H1 (cell line): ENCODE measurements at places on chromosomes 13 and 19.

- H3K36me3 ChIP-seq, result no peaks in the 10 kb centered on the region
- no peak for DNase-seq
- H3K27ac ChIP-seq, result no peak overlapping the region
- H3K4me3 ChIP-seq, result no peak overlapping the region
- no peaks in the 10 kb centered on the region for H3K27me3 ChIP-seq
Observed at GRCh38 chr19:12425236-12425887, 15.5 kb downstream of the ZNF443 start.

- H3K36me3 ChIP-seq, result no peaks in the 10 kb centered on the region
- H3K4me1 ChIP-seq, result no peaks in the 10 kb centered on the region
- no peak overlapping the region for H3K27ac ChIP-seq
- H3K4me3 ChIP-seq, result no peak overlapping the region
- no peaks in the 10 kb centered on the region for H3K27me3 ChIP-seq
Observed at GRCh38 chr19:33684538-33685232, 62.9 kb downstream of the CHST8 start.

DNA sequence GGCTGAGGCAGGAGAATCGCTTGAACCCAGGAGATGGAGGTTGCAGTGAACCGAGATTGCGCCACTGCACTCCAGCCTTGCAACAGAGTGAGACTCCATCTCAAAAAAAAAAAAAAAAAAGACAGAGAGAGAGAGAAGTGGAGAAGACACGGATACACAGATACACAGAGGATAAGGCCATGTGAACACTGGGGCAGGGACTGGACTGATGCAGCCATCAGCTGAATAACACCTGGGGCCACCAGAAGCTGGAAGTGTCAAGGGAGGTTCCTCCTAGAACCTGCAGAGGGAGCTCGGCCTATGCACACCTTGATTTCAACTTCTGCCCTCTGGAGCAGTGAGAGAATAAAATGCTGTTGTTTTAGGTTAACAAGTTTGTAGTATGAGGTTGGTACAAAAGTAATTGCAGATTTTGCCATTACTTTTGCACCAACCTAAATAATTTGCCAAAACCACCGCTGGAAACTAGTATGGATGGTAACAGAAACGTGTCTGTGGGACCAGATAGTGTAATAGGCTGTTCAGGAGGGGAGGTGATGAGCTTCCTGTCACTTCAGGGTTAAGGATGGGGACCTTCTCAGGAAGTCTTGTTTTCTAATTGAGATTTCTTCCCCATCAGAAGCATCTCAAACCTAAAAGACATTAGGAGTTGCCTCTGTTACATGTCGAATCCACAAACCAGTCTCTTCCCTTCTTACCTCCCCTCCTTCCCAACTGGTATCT, 36.4 kb upstream of the IGSF23 start:
- H3K27me3 ChIP-seq, result no peaks in the 10 kb centered on the region
- no peak overlapping the region for H3K27ac ChIP-seq
- H3K36me3 ChIP-seq, result no peaks in the 10 kb centered on the region
- no peak overlapping the region for H3K4me3 ChIP-seq
- no peaks in the 10 kb centered on the region for H3K4me1 ChIP-seq

GRCh38 chr13:55410398-55411330, 1730.1 kb upstream of the PRR20A start:
- H3K4me1 ChIP-seq, result no peaks in the 10 kb centered on the region
- H3K4me3 ChIP-seq, result no peak overlapping the region
- no peak overlapping the region for H3K27ac ChIP-seq
- no peaks in the 10 kb centered on the region for H3K27me3 ChIP-seq

GRCh38 chr19:6340493-6341201, 7.2 kb upstream of the ACER1 start:
- no peak for DNase-seq
- H3K27me3 ChIP-seq, result no peaks in the 10 kb centered on the region
- H3K36me3 ChIP-seq, result no peaks in the 10 kb centered on the region
- H3K4me1 ChIP-seq, result no peaks in the 10 kb centered on the region
- H3K27ac ChIP-seq, result no peak overlapping the region

- no peaks in the 10 kb centered on the region for H3K36me3 ChIP-seq
- peaks cover 6% of the 10 kb centered on the region; the same call in 1 of the 2 replicates for H3K4me1 ChIP-seq
- no peaks in the 10 kb centered on the region; the same call in 1 of the 2 replicates for H3K27me3 ChIP-seq
- H3K4me3 ChIP-seq, result no peak overlapping the region
- DNase-seq, result peak; percentile 33
- no peak overlapping the region; the same call in 1 of the 2 replicates for H3K27ac ChIP-seq
Observed at GRCh38 chr19:19160461-19161035, 9.5 kb downstream of the MEF2B start.

- no peaks in the 10 kb centered on the region for H3K4me1 ChIP-seq
- peak; percentile 66 for DNase-seq
- no peaks in the 10 kb centered on the region for H3K36me3 ChIP-seq
Observed at GRCh38 chr19:7340959-7341837, 7.5 kb upstream of the ARHGEF18 start.

GRCh38 chr19:16587833-16588823, 15.9 kb upstream of the SLC35E1 start:
- DNase-seq, result no peak
- H3K36me3 ChIP-seq, result no peaks in the 10 kb centered on the region
- H3K27ac ChIP-seq, result no peak overlapping the region
- H3K27me3 ChIP-seq, result no peaks in the 10 kb centered on the region
- peaks cover 10% of the 10 kb centered on the region for H3K4me1 ChIP-seq

GRCh38 chr13:98826146-98826545, 73.7 kb upstream of the SLC15A1 start:
- no peaks in the 10 kb centered on the region for H3K36me3 ChIP-seq
- H3K4me3 ChIP-seq, result no peak overlapping the region
- no peak for DNase-seq
- no peak overlapping the region for H3K27ac ChIP-seq
- no peaks in the 10 kb centered on the region for H3K4me1 ChIP-seq

GRCh38 chr13:32248801-32249200, 66.4 kb downstream of the ZAR1L start:
- H3K4me3 ChIP-seq, result no peak overlapping the region
- no peaks in the 10 kb centered on the region for H3K36me3 ChIP-seq
- H3K27me3 ChIP-seq, result no peaks in the 10 kb centered on the region
- H3K27ac ChIP-seq, result no peak overlapping the region
- no peak for DNase-seq
- no peaks in the 10 kb centered on the region for H3K4me1 ChIP-seq

- H3K4me1 ChIP-seq, result no peaks in the 10 kb centered on the region
- no peak overlapping the region for H3K27ac ChIP-seq
- no peak for DNase-seq
- H3K36me3 ChIP-seq, result peaks cover 7% of the 10 kb centered on the region; the same call in 1 of the 2 replicates
- H3K27me3 ChIP-seq, result no peaks in the 10 kb centered on the region
Observed at GRCh38 chr19:40244579-40245317, 18.3 kb upstream of the CCNP start.

DNA sequence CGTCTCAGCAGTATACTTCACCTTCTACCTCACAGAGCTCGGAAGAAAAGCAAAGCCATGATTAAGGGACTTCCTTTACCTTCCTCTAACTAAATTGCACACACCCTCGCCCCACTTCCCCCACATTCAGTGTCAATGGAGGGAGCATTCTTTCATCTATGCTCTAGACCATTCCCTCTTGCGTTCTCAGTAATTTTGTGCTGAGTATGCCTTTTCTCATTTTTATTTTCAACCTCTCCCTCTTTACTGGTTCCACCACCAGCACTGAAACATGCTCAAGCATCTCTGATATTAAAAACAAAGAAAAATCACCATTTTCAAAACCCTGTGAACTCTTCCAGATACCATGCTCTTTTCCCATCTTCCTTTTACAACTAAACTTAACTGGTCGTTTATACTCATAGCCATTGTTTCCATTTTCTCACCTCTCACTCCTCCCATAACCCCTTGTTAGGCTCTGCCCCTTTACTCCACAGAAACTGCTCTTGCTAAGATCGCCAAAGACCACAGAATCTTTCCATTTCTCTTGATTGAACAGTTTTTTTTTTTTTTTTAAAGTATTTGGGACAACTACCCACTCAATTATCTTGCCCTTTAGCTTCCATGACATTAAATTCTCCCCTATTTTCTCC, 32.4 kb downstream of the SERPINE3 start:
- no peak overlapping the region for H3K27ac ChIP-seq
- no peak for DNase-seq
- H3K36me3 ChIP-seq, result peaks cover 37% of the 10 kb centered on the region
- H3K4me1 ChIP-seq, result peaks cover 2% of the 10 kb centered on the region; the same call in 1 of the 2 replicates
- no peaks in the 10 kb centered on the region for H3K27me3 ChIP-seq

- DNase-seq, result peak; percentile 61
- no peak overlapping the region for H3K27ac ChIP-seq
- peaks cover 97% of the 10 kb centered on the region for H3K27me3 ChIP-seq
- peaks cover 27% of the 10 kb centered on the region for H3K4me1 ChIP-seq
Observed at GRCh38 chr13:27821566-27821965, 29.3 kb downstream of the GSX1 start.

- no peaks in the 10 kb centered on the region for H3K36me3 ChIP-seq
- H3K27me3 ChIP-seq, result no peaks in the 10 kb centered on the region
- no peak overlapping the region for H3K27ac ChIP-seq
- no peak for DNase-seq
- peaks cover 2% of the 10 kb centered on the region; the same call in 1 of the 2 replicates for H3K4me1 ChIP-seq
- H3K4me3 ChIP-seq, result peak overlapping the region; percentile 89
Observed at GRCh38 chr13:21297447-21297846, 121.0 kb downstream of the MRPL57 start.

GRCh38 chr13:111047326-111047725, 67.8 kb upstream of the ARHGEF7 start:
- H3K27ac ChIP-seq, result no peak overlapping the region
- H3K36me3 ChIP-seq, result no peaks in the 10 kb centered on the region
- no peaks in the 10 kb centered on the region for H3K4me1 ChIP-seq
- DNase-seq, result no peak

DNA sequence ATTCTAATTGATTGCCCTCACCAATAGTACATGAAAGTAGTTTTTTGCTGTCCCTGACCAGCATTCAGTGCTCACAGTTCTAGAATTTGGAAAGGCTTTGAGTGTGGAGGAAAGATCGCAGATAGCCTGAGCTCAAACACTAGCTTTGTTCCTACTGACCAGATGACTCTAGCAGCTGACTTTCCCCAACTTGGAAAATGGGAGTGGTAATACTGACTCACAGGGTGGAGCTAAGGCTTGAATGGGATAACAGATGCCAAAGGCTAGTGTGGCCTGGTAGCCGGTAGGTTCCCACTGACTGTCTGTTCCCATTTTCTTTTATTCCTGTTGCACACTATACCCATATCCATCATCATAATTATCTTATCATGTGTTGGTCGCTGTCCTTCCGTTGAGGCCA, 3.7 kb downstream of the ZSCAN22 start:
- H3K36me3 ChIP-seq, result no peaks in the 10 kb centered on the region; the same call in 1 of the 2 replicates
- H3K27ac ChIP-seq, result no peak overlapping the region
- H3K27me3 ChIP-seq, result no peaks in the 10 kb centered on the region
- no peaks in the 10 kb centered on the region for H3K4me1 ChIP-seq

DNA sequence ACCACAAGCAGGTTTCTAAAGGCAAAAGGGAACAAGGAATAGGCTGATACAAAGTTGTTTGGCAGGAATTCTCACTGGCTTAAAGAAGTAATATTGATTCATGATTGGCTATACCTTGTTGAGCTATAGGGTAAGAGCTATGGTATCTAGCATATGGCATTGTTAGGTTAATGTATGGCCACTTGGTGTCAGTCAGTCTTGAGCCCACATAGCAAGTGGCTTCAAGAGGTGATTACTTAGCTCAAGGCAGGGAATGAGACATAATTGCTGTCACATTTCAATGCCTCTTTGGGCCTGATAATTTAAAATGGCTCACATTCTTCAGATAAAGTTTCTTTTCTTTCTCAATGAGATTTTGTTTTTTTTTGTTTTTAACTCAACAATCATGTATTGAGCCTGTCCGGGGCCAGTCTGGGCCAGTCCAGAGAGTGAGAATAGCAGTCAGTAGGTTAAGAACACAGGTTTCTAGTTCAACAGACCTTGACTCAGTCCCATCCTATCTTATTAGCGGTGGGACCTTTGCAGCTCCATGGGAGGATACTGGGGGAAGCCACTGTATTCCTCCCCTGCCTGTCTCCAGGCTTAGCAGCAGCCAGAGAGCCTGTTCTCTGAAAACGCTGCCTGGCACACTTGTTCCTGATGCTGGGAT, 45.8 kb upstream of the RCBTB2 start:
- no peak for DNase-seq
- no peaks in the 10 kb centered on the region for H3K36me3 ChIP-seq
- H3K27ac ChIP-seq, result no peak overlapping the region
- no peaks in the 10 kb centered on the region for H3K4me1 ChIP-seq

DNA sequence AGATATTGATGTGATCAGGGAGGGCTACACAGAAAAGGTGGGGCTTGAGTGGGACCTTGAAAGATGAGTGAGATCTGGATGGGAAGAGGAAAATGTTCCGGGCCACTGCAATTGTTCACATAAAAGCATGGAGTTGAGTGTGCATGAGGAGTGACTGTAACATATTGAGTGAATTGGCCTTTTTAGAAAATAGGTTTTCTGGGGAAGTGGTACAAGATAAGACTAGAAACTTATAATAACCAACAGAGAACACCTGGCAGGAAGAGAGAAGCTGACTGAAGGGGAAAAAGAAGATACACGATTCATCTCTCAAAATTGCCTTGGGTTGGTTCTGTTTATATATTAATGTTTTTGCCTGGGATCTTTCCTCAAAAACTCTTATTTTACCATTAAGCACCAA, 32.2 kb downstream of the SLC10A2 start:
- DNase-seq, result no peak
- H3K27me3 ChIP-seq, result no peaks in the 10 kb centered on the region
- H3K4me1 ChIP-seq, result no peaks in the 10 kb centered on the region
- H3K4me3 ChIP-seq, result no peak overlapping the region

DNA sequence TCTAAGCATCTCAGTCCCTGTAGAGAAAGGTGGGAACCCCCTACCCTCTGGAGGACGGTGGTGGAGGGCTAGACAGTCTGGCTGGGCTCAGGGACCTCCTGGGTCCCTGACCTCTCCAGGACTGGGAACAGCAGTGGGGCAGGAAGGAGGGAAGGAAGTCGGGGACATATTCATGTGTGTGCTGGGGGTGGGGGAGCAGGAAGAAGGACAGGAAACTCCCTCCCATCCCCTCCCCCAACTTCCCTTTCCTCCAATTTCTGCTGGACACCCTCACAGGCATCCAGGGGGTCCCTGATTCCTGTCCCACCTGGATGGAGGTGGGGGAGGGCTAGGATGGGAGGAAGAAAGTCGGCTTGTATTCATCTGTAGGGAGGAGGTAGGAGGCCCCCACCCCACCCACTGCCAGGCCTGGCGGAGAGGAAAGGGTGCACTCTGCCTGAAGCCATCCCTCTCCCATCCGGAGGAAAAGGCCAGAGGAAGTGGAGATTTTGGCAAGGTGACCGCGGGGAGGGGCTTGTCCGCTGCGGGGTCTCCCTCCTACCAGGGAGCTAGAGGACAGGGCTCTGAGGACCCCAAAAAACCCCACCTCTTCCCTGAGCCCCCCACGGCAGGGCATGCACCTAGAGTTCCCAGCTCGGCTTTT, 2.3 kb downstream of the NOVA2 start:
- peaks cover 5% of the 10 kb centered on the region; the same call in 1 of the 2 replicates for H3K27me3 ChIP-seq
- no peak overlapping the region for H3K4me3 ChIP-seq
- H3K36me3 ChIP-seq, result no peaks in the 10 kb centered on the region
- no peak for DNase-seq
